ENCODE measurements at places on chromosomes 6 and 20. TPM values are rescaled to one million over a fixed set of nuclear protein-coding genes. Genes with fewer than 3 reads are reported as not detected.

TUBB2B gene
- total RNA-seq, result 0.29 TPM

DNA sequence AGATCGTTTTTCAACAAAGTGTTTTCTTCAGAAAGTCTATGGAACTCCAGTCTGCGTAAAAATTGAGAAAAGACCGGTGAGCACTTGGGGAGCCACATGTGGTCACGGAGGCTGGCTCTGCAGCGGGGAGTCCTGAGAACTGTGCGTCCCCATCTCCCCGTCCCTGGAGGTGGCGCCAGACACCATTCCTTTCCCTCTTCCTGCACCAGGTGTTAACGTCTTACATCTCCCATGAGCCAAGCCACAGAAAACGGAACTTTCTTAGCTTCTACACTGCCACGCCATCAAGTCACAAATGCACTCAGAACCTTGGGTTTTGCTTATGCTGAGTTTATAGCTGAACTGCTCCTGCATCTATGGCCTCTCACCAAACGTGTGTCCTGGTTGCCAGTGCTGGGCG, 62.6 kb downstream of the GINS1 start:
- peak; percentile 65 for DNase-seq

- DNase-seq, result no peak
Observed at GRCh38 chr6:147551976-147552375, 43.5 kb downstream of the SAMD5 start.

DNA sequence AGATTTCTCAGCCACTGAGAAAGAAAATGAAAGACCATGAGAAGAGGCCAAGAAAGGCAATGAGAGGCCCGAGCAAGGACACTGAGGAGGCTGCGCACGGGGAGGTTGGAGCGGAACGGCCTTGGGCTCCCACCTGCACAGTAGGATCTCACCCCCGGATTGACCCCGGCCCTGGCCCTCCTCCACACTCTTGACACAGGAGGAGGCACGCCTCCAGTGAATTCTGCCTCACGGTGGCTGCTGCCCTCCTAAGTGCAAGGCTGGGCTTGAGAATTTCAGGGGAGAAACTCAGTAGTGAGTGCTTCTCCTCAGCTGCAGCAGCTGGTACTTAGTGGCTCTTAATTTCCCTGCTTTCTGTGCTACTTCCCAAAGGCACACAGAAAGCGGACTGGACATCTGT, 18.0 kb downstream of the MRPL14 start:
- no peak for DNase-seq

GRCh38 chr20:25251019-25251418, 3.1 kb downstream of the PYGB start:
- DNase-seq, result no peak

- DNase-seq, result no peak
Observed at GRCh38 chr6:157284738-157285421, 38.4 kb downstream of the TMEM242 start.

DNA sequence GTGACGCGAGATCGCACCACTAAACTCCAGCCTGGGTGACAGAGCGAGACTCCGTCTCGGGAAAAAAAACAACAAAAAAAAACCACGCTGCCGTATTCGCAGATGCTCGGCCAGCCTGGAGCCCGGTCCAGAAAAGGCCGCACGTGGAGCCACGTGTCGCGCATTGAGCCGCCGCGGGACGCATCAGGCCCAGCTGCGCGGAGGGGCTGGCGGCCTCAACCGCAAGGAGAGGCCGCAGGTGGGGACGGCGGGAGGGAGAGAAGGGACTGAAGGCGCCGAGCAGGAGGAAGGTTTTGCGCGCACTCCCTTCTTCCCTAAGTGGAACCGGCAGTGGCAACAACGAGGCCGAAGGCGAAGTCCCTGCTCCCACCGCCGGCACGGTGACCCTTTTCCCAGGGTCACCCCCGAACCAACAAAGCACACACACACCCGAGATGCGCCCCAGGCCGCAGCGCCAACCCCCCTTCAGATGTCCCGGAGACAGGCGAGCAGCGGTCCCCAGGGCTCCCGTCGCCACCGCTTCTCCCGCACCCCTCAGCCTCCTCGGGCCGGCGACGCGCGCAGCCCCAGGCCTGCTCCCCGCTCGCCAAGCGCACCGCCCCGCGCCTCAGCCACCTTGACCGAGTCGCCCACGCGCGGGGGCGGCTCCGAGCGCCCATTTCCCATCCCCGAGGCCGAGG, 681 bp downstream of the SYCP2 start:
- DNase-seq, result no peak

DNA sequence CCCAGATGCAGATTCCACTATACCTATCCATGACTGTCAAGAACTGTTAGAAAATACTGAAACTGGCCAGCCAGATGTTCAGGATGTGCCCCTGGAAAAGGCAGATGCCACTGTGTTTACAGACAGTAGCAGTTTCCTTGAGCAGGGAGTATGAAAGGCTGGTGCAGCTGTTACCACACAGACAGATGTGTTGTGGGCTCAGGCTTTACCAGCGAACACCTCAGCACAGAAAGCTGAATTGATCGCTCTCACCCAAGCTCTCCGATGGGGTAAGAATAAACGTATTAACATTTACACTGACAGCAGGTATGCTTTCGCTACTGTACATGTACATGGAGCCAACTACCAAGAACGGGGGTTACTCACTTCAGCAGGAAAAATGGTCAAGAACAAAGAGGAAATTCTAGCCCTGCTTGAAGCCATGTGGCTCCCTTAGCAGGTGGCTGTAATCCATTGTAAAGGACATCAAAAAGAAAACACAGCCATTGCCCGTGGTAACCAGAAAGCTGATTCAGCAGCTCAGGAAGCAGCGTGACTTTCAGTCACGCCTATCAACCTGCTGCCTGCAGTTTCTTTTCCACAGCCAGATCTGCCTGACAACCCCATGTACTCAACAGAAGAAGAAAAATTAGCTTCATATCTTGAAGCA, 459.7 kb upstream of the HTR1E start:
- DNase-seq, result no peak
